ENCODE measurements at places on chromosomes 12 and 14.

GRCh38 chr14:65433646-65434045, 21.1 kb downstream of the FUT8 start:
- no peak for DNase-seq

GRCh38 chr12:110853836-110854235, 7.0 kb downstream of the CCDC63 start:
- DNase-seq: no peak

- DNase-seq: no peak
Measured at GRCh38 chr12:21169878-21170472, 39.0 kb downstream of the SLCO1B1 start.

GRCh38 chr12:38775457-38775856, 129.9 kb downstream of the CPNE8 start:
- DNase-seq: no peak

- DNase-seq: no peak
Measured at GRCh38 chr12:97408363-97408762, 54.2 kb upstream of the RMST start.

All from CD8-positive, alpha-beta memory T cell (primary cell).